Central memory CD4-positive, alpha-beta T cell (primary cell): ENCODE measurements at places on chromosomes 13 and 19.

DNA sequence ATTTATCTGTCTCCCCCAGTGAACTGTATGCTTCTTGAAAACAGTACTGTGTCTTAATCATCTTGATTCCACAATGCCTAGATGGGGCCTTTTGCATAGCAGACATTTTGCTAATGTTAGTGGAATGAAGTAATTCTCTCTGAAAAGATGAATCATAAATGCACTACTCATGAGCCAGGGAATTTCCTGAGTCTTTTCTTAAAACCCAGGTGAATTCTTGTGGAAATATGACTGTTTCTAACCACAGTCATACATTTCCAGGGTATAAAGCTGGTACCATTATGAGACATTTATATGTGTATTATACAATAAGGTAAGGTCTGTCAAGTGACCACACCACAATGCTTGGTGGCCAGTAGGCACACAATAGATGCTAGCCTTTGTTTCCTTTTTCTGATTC is 5.5 kb upstream of the KCTD4 start:
- no peak for DNase-seq

- DNase-seq: no peak
Measured at GRCh38 chr13:70042193-70042592, 65.4 kb upstream of the ATXN8OS start.

DNA sequence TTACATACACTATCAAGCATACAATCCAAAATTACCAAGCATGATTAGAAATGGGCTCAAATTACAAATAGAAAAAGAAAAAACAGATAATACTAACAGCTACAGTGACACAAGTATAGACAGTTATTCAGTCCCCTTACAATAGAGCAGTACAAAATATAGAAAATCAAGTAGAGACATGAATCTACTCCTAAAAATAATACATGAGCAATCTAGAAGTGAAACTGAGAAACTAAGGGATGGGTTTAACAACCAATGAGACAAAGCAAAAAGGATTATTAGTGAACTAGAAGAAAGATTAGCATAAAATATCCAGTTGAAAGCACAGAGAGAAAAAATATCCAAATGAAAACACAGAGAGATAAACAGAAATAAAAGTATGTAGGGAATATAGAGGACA is 426.7 kb downstream of the TBC1D4 start:
- DNase-seq: no peak

DNA sequence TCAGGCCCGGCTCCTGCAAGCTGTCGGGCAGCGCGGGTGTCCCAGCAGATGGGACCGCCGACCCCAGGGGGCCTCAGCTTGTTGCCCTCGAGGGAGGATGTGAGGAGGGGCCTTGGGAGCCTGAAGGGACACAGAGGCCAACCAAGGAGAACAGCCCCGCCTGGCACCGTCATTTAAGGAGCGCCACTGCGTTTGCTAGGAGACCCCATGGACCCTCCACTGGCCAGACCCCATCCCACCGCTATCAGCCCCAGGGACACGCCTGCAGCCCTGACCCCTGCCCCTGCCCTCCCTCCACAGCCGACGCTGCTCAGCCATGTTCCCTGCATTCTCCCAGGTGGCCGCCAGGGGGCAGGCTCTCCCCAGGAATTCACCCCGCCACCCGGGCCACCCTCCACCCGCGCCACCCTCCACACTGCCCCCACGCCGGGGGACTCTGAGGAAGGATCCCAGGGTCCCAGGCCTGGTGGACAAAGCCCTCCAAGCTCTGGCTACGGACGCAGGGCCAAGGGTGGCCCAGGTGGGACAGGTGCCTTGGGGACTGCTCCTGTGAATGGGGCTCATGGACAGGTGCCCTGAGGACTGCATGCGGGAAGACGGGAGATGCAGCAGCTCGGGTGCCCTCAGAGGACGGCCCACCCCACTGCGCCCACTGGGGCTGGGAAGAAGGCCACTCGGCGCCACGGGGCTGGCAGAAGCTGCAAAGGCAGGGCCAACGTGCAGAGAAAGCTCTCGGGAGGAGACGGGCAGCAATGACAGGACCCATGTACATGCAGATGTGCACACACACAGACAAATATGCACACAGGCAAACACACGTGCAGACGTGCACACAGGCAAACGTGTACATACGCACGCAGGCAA is 34.4 kb downstream of the PIP5K1C start:
- peak; percentile 63 for DNase-seq

GRCh38 chr13:97726664-97727280 is 226.7 kb upstream of the IPO5 start:
- no peak for DNase-seq

DNA sequence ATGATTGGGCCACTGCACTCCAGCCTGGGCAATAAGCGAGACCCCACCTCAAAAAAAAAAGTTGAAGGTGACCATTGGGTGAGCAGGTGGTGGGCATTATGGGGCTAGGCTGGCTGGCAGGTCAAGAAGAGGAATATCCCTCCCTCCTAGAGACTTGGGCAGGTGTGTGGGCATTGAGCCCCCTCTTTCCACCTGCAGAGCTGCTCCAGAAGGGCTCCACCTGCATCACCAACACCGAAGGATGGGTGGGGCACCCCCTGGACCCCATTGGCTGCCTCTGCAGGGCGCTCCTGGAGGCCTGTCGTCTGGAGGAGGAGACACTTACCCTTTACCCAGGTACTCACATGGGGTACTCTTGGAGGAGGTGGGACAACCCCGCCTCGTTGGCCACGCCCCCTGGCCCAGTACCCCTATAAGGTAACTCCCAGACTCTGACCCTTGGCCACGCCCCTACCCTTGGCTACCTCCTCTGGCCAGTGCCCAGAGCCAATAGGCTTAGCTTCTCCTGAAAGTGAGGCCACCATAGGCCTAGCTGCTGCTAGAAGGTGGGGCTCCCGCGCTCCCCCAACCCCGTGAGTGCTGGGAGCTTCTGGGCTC is 21.9 kb downstream of the ZSWIM4 start:
- no peak for DNase-seq

- DNase-seq: no peak
Measured at GRCh38 chr13:106507560-106508274, 27.7 kb downstream of the EFNB2 start.

DNA sequence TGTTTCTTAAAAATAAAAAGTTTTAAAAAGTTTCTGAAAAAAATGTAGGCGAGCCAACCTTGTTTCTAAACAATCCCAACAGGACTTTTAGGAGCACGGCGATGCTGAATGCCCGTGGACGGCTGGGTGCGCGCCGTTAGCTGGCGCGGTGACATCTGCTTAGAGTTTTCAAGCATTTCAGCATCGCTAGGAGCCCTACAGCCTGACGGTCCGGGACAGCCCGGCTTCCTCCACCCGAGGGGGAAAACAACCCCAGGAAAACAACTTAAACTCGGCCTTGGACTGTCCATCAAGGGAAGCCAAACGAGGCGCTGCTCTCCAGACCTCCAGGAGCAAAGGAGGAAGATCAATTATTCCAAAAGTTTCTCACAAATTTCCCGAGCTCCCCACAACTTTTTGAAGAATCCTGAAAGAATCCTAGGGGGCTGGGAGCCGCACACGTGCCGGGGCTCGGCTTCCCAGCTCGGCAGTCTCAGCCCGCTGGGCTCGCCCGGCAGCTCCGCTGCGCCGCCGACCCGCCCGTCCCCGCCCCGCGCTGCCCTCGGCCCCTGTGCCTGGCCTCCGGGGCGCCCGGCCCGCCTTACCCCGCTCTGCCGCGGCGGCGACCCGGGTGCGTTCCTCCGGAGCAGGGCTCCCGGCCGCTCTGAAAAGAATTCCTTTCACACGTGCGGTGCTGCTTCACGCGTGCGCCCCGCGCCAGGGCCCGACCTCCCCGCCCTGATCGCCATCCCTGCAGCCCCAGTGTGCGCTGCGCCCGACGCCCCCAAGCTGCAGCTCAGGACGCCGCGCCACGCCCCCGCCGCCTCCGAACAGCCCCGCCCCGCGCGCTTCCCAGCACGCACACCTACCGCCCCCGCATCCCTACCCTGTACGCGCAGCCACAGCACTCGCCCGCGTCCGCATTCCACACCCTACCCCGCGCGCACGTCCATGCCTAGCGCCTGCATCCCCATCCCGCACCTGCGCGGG is at the start of gene GJA3:
Gene GJA3 (minus strand): TSS at position 747 of the 969 bp plus-strand sequence. CDS start 17,764 bp downstream, outside the sequence.
- DNase-seq: peak; percentile 29

DNA sequence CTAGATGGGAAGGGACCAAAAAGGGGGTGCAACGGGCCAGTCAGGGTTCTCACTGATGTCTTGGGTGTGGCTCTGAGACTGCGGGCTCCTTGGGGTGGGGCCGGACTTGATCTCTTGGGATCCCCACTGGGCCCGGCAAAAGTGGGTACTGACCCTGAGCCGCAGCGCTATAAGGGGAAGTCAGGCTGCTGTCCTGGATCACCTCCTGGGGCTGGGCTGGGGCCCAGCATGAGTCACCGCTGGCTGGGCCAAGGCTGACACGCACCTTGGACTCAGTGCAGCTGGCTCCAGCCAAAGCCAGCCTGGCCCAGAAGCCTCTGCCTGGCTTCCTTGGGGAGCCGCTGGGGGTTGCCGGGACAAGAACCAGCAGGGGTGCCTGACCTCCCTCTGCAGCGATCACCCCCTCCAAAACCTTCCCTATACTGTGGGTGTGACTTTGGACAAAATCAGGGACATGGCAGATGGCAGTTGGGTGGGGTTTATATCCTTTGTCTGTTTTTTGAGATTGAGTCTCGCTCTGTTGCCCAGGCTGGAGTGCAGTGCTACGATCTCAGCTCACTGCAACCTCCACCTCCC is 617 bp upstream of the IQCN start:
- DNase-seq: peak; percentile 61
